ENCODE measurements at places on chromosomes 5 and 9.

DNA sequence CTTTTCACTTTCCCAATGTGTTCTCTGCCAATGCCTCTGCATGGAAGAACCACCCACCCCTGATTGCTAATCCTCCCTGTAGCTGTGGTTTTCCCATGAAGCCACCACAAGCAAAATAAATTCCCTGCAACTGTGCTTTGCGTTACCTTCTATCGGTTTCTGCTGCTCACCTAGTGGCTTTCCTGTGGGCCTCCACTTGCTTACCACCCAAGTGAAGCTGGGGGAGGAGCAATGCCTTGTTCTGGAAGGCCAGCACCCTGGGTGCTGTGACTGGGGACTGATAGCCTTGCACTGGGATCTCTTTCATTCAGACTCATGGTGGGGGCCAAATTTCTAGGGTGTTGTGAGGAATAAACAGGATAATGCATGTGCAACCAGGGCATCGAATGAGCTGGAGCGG is 56.3 kb upstream of the GDNF start:
- DNase-seq: no peak

DNA sequence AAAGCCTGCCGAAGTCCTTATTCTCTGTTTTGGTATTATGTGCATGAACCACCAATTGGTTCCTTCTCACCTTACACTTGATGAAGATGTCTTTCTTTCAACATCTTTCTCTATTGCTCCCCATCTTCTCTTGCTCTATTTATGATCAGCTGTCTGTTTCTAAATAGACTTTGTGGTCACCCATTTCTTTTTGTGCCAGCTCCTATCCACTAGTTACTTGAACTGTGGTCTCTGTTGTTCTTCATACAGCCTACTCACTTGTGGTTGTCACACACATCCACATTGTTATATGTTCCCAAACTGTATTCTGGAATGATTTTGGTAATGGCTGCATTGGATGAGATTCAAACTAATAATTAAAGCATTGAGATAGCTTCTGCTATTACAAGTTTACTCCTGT is 11.4 kb downstream of the VCAN start:
- DNase-seq: no peak

- no peak for DNase-seq
These were observed 24.4 kb upstream of the SMIM15 start for GRCh38 chr5:61186634-61187033.

GRCh38 chr9:71928806-71929205 is 17.4 kb downstream of the C9orf85 start:
- DNase-seq: no peak

DNA sequence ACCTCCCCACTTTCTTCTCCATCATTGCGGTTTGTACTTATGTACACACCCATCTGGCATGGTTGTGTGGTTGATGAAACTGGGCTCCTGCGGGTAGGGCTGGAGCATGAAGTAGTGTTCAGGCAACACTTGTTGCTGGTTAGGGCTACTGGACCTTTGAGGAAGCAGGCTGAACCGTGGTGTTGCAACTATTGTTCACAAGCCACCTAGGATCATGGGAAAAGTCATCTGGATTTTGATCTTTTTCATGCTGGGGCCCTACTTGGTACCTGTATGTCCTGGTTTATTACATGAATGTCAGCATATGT is 40.1 kb upstream of the TIFAB start:
- no peak for DNase-seq

GRCh38 chr5:1235379-1235778 is 10.2 kb downstream of the SLC6A18 start:
- DNase-seq: no peak

DNA sequence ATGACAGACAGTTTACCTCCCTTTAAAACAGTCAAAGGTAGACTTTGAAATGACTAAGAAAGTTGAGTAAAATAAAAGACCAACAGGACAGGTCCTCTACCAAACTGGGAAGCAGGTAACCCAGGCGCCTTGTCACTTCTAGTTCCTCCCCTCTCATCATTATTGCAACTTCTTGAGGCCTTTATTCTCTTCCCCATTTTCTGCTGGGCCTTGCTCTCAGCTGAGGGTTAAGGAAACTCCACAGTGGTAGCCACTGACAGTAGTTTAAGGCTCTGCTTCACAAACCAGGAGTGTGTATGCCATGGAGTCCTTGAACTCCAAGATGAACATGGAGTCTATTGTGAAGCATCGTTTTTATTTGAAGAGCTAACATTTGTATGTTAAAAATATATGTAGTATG is 36.9 kb upstream of the TCERG1 start:
- DNase-seq: no peak

DNA sequence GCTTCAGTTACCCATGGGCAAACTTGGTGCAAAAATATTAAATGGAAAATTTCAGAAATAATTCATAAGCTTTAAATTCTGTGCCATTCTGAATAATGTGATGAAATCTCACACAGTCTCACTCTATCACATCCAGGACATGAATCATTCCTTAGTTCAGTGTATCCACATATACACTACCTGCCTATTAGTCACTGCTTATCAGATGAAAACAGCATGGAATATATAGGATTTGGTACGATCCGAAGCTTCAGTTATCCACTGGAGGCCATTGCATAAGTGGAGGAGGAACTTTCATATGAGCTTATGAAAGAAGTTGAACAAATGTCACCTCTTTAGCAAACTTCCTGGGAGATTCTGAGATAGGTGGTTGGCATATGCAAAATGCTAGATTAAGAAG is 64.2 kb downstream of the GAPVD1 start:
- DNase-seq: no peak

- DNase-seq: no peak
These were observed 71.3 kb downstream of the KDM4C start for GRCh38 chr9:6829027-6829426.

- DNase-seq: no peak
These were observed 648.7 kb downstream of the IRX1 start for GRCh38 chr5:4244306-4244705.

DNA sequence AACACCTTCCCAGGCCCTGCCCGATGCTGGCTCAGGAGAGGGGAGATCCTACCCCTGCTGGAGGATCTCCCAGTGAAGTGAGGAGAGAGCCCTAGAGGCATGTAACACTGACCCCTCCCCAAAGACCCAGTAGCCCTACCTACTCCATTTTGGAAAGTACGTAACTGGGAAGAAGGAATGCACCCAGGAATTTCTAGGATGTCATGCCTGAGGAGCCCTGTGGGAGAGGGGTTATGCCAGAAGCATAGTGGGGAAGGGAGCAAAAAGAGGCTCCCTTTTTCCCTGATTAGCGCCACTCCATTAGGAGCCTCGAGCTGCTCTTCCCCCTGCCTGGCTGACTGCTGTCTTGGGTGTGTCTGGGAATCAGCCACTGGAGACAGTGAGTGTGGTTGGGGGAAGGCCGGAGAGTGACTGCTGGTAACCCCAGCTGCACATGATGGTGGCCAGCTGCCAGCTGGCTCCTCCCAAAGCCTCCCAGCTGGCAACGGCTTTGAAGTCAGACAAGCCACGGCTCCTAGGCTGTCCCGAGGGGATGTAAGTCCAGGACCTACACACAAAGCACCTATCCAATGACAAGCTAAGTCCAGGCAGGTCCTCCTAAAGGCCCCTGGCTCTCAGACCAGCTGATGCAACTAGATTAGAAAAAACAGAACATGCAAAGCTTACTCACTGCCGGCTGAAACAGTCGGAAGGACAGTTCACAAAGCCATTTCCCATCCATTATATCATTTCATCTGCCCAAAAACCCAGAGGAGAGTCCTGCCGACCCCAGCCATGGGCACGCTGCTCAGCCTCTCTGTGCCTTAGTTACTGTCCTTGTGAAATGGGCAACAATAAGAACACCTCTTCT is 136.5 kb upstream of the ABCA1 start:
- no peak for DNase-seq

DNA sequence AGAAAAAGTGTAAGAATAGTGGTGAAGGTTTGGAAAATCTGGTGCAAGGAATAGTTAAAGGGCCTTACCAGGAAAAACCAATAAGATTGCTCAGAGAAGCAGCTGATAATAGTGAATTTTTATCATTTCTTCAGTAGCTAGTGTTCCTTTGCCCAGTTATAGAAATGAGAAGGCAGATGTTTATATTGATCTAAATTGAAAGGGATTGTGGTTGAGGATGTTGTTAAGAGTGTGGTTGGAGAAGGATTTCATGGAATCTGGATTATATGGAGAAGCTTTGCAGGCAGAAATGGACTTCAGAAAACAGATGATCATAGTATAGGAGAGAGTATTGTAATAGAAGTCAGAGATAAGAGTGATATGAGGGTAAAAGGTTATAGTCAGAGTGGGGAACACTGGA is 102.6 kb downstream of the XRCC4 start:
- no peak for DNase-seq

DNA sequence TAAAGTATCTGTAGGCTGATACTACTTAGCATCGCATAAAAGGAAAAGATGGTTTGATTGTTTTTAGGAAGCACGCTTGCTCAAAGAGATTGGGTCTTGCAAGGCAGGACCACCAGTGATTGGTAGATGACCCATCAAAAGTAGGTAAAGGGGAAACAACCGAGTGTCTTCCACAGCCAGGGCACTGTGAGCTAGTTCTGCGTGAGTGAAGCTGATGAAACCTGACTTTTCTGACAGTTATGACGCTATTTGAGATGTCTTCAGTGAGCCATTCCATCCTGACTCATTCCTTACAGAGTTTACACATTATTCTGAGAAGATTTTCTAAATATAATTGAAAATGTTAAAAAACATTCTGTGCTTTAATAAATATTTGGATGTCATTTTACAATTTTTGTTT is 49.7 kb downstream of the BASP1 start:
- no peak for DNase-seq

DNA sequence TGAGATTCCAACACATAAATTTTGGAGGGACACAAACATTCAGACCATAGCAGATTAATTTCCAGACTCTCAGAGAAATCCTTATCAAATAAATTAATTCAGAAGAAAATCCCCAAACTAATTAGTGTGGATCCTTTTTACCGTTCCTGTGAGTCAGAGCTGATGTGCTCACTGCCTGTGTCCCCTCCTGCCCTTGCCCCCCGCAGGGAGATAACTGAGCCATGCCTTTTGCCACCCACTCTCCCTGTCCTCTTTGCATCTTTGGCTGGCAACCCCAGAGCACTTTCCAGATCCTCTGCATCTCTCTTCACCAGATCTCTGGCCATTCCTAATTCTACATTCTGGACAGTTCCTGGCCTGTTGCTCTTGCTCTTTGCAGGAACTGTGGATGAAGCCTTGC is 135.4 kb upstream of the MAP1B start:
- no peak for DNase-seq

DNA sequence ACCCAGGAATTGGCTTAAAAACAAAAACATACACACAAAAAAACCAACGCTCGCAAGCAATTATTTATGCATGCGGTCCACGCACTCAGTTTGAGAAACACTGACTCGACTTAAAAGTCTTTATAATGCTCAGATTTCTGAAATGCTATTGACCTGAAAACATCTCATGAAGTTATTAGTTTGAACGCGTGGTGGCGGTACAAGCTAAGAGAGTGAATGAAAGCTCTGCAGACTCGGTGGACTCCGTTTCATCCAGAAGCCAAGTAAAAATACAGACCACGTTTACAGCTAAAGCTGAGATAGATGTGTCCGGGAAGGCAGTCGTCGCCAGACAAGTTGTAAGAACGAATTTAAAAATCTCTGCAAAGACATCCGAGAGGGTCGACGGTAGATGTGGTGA is at the start of gene PCDHB6:
Gene PCDHB6 (plus strand): TSS at position 246 of the 400 bp plus-strand sequence. CDS start 201 bp downstream, outside the sequence.
- no peak for DNase-seq

DNA sequence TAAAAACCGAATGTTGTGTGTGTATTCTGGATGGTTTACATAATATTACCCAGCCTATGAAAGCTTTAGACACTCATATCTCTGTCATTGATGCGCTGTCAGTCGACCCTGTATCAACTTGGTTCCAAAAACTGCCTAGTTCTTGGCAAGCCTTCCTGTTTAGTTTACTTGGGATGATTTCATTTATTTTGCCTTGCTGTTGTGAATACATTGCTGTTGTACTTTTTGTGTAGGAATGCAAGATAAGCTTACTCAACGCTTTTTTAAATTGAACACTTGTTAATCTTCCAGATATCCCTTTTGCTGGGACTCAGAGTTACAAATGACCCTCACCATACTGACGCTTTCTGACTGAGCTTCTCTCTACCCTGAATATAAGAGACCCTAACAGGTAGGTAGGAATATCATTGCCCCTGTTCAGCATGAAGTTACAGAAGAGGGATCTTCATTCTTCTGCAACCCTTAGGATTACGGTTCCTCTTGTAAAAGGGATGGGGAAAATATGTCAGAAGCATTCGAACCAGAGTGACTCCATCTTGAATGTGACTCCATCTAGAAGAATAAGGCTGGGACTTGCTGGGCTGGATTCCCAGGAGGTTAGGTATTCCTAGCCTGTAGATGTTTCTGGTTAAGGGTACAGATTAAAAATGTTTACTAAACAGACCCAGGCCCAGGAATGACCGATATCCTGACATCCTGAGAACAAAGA is 13.7 kb upstream of the PAIP1 start:
- DNase-seq: no peak

GRCh38 chr5:17680737-17681136 is 46.5 kb downstream of the TAF11L14 start:
- DNase-seq: no peak

DNA sequence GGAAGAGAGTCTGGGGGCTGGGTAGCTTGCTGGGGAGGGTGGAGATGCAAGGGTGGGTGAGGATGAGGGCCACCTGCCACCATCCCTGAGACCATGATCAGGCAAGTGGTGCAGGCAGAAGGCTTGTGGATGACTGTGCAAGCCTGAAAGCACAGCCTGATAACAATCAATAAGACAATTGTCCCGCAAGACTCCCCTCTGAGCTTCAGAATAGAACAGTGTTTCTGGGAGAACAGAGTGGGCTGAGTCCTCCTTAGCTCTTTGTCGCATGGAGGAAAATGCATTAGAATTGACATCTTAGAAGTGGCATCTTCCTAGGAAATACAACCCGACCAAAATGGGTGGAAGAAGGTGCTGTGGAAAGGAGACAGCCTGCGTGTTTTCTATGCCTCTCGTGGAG is 6.6 kb downstream of the GADD45G start:
- no peak for DNase-seq

DNA sequence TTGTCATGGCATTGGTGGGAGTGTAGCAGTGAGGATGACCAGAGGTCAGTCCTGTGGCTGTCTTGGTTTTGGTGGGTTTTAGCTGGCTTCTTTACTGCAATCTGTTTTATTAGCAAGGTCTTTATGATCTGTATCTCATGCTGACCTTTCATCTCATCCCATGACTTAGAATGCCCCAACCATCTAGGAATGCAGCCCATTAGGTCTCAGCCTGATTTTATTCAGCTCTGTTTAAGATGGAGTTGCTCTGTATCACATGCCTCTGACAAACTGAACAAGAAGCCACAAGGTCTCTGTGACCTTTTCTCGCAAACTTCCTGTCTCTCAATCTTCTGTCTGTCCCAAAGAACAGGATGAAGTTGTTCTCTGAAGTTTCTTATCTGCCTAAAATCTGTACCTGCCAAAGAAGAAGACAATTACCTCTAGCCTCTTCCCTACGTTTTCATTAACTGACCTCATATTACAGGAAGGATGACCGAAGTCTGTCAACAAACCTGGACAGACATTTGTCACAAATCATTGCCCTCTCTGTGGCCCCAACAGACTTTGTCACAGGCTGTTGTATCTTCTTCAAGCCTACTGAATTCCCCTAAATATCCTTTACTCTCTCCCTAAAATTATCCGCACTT is 284.2 kb upstream of the SEMA6A start:
- DNase-seq: no peak

- no peak for DNase-seq
These were observed 63.9 kb downstream of the KIAA1958 start for GRCh38 chr9:112550531-112550930.

- DNase-seq: no peak
These were observed 143.7 kb downstream of the C5orf15 start for GRCh38 chr5:133824661-133825254.
